Myocyte (in vitro differentiated cells): ENCODE measurements at places on chromosomes 6 and 20. TPM values are rescaled to one million over a fixed set of nuclear protein-coding genes. Genes with fewer than 3 reads are reported as not detected.

- no peak for DNase-seq
Measured at GRCh38 chr6:169812257-169812644, 60.8 kb downstream of the ERMARD start.

DNA sequence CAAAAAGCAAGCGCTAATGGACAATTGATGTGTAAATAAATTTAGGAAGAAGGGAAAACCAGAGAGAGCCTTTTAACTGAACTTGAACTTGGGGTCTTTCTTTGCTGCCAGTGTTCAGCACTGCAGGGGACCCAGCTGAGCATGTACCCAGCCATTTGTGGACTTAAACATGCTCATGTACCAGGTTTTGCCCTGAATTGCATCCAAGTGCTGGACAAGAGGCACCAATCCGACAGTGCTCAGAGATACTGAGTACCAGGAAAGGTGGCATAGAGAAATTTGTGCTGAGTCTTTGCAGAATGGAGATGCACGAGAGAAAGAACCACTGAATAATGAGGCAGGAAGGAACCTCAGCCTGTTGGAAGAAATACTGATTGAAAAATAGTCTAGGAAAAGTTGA, 16.0 kb downstream of the AKAP12 start:
- no peak for DNase-seq

GRCh38 chr6:77245026-77245425, 218.3 kb downstream of the HTR1B start:
- DNase-seq, result no peak

GRCh38 chr6:156163311-156163710, 613.9 kb upstream of the ARID1B start:
- DNase-seq, result no peak

Gene SLC17A9
- 0.16 TPM in 1 of 2 replicates, not detected in the other for total RNA-seq
